ENCODE measurements at places on chromosomes 3 and 15. TPM values are rescaled to one million over a fixed set of nuclear protein-coding genes. Genes with fewer than 3 reads are reported as not detected.
A peak's percentile ranks its signal among the peaks of the same experiment; 100 is the strongest.

ACY1 gene
- total RNA-seq = 32.3 TPM

MAP1A gene
- total RNA-seq = 21.4 TPM

IGSF10 gene
- 3.0 TPM for total RNA-seq

MYL3 gene
- 11,437 TPM for total RNA-seq

P2RY12 gene
- 1.4 TPM for total RNA-seq

ALDH1L1 gene
- total RNA-seq = 23.1 TPM

GOLGA6L9 gene
- total RNA-seq = 1.2 TPM

DNA sequence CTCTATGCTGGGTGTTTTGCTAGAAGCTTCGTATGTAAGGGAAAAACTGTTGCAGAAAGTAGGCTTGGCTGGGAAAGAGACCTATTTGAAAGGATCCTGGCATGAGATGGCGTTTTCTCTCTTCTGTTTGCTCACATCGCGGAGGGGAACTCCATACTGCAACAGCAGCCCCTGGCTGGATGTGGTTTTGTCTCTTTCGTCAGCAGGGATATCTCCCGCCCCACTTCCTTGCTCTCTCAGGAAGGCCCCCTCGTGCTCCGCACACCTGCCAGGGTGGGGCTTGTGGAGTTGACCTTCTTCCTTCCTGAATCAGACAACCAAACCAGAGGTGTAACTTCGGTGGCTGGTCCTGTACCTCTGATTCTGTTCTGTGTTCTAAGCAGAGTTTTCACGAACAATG, 26.4 kb upstream of the MYZAP start:
- no peak for DNase-seq

DNA sequence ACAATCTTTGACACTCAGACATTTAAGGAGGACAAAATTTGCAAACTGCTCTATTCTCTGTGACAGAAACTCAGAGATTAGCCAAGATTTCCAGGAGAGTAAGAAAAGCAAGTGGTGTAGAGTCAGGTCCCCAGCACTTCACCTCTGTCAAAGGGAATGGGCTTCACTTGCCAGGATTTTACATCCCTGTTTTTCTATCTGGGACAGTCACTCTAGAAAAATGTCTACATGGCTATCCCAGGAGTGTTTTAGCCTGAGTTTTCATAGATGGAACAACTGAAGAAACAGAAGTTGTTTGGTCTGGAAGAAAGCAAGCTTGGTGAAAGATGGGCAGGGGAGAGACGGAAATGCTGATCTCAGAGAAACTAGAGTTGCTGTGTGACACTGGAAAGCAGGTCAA, 3.0 kb downstream of the FAM219B start:
- DNase-seq = no peak

- no peak for DNase-seq
Measured at GRCh38 chr3:179608931-179609720, 4.5 kb downstream of the NDUFB5 start.

DNA sequence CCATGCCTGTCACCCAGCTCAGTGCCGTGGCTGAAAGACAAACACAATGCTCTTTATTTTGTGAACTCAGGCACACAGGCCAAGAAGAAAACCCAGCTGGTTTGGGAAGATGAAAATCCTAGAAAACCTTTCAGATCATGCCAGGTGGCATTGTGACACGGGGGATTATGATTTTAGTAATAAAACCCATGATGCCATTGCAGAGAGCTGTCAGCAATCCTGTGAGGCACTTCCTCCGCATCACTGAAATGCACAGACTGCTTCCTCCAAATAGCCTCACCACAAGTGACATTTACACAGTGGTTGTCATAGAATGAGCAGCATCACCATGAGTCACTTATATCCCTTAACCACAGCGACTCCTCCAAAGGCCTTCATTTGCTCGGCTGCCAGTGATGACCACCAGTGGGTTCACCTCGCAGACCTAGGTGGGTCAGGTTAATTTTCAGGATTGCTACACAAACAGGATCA, 22.7 kb downstream of the ABHD6 start:
- DNase-seq = no peak

- no peak for DNase-seq
Measured at GRCh38 chr15:57281321-57281720, 95.0 kb upstream of the CGNL1 start.

DNA sequence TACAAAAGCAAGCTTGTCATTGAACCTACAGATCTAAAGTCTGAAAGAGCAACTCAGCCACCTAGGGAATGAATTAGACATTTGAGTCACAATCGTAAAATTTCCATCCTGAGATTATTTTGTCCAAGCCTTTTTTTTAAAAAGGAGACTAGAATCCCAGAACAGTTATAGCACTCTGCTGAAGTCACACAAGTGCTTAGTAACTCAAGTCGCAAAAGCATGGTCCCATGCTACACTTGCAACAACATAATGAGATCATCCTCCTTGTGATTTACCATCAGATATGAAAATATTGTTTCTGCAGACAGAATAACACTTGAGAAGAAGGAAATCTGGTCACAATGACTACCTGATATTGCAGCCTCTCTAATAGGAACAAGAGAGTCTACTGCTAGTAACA, 106.7 kb downstream of the ZIC4 start:
- no peak for DNase-seq

- DNase-seq = no peak
Measured at GRCh38 chr15:45829336-45830153, 194.7 kb downstream of the SQOR start.

- no peak for DNase-seq
Measured at GRCh38 chr3:106745344-106746168, 631.7 kb upstream of the CCDC54 start.

DNA sequence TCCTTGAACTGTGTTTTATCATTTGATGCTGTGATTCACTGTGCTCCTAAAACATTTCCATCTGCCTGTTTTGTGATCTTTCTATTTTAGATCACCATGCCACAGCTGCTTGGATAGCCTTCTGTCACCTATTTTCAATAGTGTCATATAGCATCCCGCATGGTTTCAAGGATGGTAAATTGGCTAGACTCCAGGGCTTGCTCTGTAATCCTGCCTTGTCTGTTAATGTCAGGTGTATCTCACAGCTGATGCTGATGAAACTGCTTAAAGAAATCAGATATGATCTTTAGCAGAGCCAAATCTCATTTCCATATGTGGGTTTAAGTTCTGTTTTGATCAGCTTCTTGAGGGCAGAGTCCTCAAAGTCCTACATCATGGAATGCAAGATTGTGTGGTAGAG, 182.2 kb downstream of the UBE2E2 start:
- DNase-seq = no peak

GRCh38 chr15:85748176-85748575, 46.5 kb downstream of the KLHL25 start:
- DNase-seq = peak; percentile 50

- DNase-seq = no peak
Measured at GRCh38 chr3:51869304-51869703, 6.1 kb downstream of the IQCF5 start.

- DNase-seq = no peak
Measured at GRCh38 chr3:49674497-49674983, 389 bp downstream of the APEH start.

GRCh38 chr3:50334339-50335075, 6.1 kb downstream of the RASSF1 start:
- peak; percentile 8 for DNase-seq

DNA sequence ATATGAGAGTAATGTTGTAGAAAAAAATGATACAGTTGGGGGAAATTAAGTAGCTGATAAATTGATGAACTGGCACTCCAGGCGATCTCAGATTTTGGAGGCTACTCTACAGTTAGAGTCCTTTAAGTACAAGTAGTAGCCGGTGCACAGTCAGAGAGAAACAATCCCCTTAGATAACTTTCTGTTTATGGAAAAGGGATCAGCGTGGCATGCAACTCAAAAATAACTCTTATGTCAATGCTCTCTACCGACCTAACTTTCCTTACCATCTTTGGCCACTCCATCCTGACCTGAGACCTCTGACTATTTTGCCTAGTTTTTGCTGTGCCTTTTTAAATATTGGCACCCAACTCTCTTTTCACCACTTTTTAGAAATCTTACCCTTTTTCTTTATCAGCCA, 299.6 kb downstream of the UNC13C start:
- DNase-seq = no peak

- no peak for DNase-seq
Measured at GRCh38 chr3:151584566-151584965, 123.7 kb upstream of the IGSF10 start.
